Activated naive CD8-positive, alpha-beta T cell treated with anti-CD3 and anti-CD28 coated beads for 36 hours (primary cell): ENCODE measurements at places on chromosomes 7 and 10. TPM values are rescaled to one million over a fixed set of nuclear protein-coding genes. Genes with fewer than 3 reads are reported as not detected.

GRCh38 chr7:1019789-1020610 is 24.3 kb upstream of the GPR146 start:
- peaks cover 10% of the 10 kb centered on the region for H3K4me1 ChIP-seq
- no peak for DNase-seq
- peaks cover 32% of the 10 kb centered on the region for H3K36me3 ChIP-seq
- no peaks in the 10 kb centered on the region for H3K27me3 ChIP-seq
- H3K27ac ChIP-seq: no peak overlapping the region

DNA sequence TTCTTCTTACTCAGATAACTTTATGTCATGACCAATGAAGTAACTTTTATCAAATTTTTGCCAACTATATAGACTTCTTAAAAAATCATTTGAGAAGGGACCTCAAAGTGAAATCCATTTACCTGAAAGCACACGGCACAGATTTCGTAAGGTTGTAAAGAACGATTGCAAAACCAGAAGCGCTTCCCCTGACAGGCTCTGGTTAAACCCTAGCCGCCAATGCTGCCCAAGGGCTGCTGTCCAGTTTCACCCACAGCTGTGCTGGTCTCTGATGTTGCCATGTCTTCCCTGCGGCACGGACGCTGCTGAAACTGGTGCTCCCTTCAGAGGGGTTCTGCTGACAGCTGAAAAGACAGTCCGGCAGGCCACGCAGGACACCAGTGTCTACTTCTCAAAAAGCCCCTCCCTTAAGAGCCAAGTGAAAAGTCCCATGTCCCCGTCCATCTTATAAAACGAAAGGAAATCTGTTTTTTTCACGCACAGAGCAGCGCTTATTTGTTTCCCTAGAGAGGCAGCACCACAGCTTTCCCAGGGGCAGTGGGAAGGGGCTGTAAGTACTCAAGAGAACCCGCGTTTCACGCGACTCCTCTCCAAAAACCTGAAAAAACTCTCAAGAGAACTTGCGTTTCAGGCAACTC is 32.5 kb downstream of the GNA12 start:
- H3K4me3 ChIP-seq: no peak overlapping the region
- H3K27me3 ChIP-seq: no peaks in the 10 kb centered on the region
- peaks cover 9% of the 10 kb centered on the region for H3K36me3 ChIP-seq

DNA sequence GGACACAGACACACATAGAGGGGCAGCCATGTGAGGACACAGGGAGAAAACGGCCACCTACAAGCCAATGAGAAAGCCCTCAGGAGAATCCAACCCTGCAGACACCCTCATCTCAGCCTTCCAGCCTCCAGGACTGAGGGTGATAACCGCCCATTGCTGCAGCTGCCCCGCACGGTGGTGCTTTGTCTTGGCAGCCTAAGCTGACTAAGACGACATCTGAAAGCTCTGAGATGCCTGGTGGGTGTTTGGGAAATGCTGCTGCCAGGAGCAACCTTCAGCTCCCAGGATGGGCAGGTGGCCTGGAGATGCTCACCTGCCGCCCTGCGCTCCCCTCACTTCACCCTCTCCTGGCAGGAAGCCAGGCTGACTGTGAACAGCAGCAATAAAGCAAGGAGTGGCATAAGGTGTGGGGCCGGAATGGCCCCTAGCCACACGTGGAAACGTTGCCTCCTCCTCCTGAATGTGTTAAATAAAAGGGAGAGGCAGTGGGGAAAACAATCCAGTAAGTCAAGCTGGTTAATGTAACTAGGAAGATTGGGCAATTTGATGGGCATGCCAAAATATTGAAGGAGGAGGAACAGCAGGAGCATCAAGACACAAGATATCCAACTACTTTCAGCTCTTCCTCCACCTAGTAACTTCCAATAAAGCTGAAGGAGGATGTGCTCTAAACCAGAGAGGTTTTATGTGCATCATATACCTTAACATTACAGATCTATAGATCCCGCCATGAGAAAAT is 121.5 kb downstream of the TNS3 start:
- no peaks in the 10 kb centered on the region for H3K4me1 ChIP-seq
- H3K4me3 ChIP-seq: no peak overlapping the region
- H3K27ac ChIP-seq: no peak overlapping the region
- no peaks in the 10 kb centered on the region for H3K36me3 ChIP-seq
- DNase-seq: no peak

DNA sequence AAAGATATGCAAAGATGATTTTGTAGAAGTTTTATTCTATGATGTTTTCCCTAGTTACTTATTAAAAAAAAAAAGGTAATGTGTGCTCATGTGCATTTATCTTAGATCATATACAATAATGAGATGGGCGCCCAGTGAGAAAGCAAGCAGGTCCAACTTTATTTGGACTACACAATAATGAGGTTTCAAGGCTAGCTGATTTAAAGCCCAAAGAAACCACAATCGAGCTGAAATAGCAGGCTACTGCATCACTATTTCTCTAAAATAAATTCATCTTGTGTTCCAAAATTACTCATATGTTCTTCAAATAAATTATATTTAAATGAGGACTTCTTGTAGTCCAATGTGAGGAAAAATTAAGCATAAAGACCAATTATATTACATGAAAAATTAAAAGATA is 110.1 kb downstream of the JMJD1C start:
- H3K36me3 ChIP-seq: peaks cover 15% of the 10 kb centered on the region
- H3K27ac ChIP-seq: peak overlapping the region; percentile 77
- peaks cover 29% of the 10 kb centered on the region for H3K4me1 ChIP-seq
- no peaks in the 10 kb centered on the region for H3K27me3 ChIP-seq

The SLC26A5 gene
- total RNA-seq: not detected

The ARL3 gene
- total RNA-seq: 6.2 TPM

DNA sequence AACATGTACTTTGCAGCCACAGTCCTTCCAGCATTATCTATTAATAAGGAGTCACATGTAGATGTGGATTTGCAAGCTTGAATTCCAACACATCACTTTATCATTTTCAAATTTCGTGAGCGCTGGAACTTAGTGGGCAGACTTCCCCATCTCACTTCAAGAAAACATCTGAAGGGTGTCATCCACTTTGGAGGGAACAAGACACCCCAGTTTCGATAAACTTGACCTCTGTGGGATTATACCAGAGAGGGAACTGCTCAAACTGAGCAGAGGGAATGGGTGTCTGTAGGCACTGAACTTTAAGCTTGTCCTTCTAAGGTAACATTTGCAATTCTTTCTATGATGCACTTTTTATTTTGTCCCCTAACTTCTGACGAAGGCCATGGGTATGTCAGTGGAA is 27.5 kb downstream of the ADRB1 start:
- H3K27me3 ChIP-seq: no peaks in the 10 kb centered on the region
- DNase-seq: no peak
- H3K4me1 ChIP-seq: peaks cover 25% of the 10 kb centered on the region

GRCh38 chr10:34864149-34865067 is 49.3 kb upstream of the PARD3 start:
- no peak overlapping the region for H3K27ac ChIP-seq
- no peak overlapping the region for H3K4me3 ChIP-seq
- H3K27me3 ChIP-seq: peaks cover 10% of the 10 kb centered on the region
- no peak for DNase-seq
- H3K36me3 ChIP-seq: no peaks in the 10 kb centered on the region

The CPN1 gene
- total RNA-seq: not detected

DNA sequence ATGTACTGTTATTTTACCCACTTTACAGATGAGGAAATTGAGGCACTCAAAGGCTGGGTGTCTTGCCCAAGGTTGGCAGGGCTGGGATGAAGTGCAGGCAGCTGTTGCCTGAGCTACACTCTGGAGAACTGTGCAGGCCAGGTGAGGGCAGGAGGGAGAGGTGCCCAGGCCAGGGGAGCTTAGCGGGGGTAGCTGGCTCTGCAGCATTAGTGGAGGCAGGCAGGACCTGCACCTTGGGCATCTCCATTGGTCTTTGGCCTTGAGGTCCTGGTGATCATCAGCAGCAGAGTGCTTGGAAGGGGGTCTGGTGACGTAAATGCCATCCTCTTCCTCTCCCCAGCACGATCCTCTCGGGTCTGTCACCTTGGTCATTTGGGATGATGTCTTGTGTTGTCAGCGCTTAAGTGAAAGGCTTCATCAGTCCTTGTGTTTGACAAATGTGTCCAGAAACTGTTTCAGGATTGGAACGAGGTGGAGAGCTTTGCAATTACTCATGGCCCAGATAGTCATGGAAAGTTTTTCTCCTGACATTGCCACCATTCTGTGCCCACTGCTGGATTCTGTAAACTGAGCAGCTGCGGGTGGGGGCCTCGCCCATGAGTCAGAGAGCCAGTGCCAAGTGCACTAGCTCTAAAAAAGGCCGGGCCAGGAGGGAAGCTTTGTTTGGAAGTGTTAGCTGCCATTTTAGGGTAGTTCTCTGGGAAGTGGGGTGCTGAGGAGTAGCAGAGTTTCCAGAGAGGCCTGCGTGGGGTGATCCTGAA is 47.6 kb downstream of the TSPAN15 start:
- no peaks in the 10 kb centered on the region for H3K36me3 ChIP-seq
- H3K4me3 ChIP-seq: no peak overlapping the region
- H3K27me3 ChIP-seq: no peaks in the 10 kb centered on the region
- H3K4me1 ChIP-seq: no peaks in the 10 kb centered on the region
- no peak overlapping the region for H3K27ac ChIP-seq

The STAM gene
- 22.7 TPM for total RNA-seq

The ECHS1 gene
- total RNA-seq: 58.1 TPM

DNA sequence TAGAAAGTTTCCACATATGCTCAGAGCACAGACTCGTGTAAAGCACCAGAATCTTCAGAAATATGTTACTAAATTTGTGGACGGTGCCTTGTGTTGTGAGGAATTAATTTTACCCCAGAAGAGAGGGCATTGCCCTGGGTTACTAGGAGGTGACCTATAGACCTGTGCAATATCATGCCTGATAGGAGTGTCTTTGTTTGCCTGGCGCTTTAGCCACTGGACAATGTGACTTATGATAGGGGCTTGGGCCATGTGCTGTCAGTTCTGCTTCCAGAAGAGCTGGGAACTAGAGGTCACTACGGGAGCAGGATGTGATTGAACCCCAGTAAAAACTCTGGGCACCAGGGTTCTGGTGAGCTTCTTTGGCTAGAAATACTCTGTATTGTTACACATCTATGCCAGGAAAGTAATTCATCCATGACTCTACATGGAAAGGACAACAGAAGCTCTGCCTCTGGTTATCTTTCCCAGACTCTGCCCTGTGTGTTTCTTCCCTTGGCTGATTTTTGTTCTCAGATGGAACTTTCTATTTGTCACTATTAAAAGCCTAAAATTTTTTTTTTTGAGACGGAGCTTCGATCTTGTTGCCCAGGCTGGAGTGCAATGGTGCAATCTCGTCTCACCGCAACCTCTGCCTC is 75.5 kb downstream of the SIRT1 start:
- peaks cover 2% of the 10 kb centered on the region for H3K4me1 ChIP-seq
- H3K36me3 ChIP-seq: peaks cover 25% of the 10 kb centered on the region
- no peaks in the 10 kb centered on the region for H3K27me3 ChIP-seq

DNA sequence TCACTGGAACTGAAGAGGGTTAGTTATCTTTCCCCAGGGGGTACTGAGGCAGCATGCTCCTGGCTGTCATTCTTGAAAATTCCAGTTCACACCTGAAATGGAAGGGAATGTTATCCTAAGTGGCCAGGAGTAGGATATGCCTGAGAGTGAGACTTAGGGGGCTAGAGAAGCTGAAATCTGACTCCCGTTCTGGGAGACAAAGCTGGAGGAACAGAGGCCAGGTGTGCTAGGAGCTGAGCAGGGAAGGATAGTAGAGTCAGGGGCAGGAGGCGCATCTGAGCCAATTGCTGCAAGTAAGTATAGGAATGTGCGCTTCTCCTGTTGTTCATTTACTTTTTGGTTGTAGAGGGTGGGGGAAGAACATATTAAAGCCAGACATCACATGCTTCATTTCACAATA is 58.1 kb upstream of the KIAA1217 start:
- no peaks in the 10 kb centered on the region for H3K4me1 ChIP-seq
- no peak overlapping the region for H3K4me3 ChIP-seq
- H3K27me3 ChIP-seq: peaks cover 3% of the 10 kb centered on the region
- no peak overlapping the region for H3K27ac ChIP-seq
- H3K36me3 ChIP-seq: no peaks in the 10 kb centered on the region

GRCh38 chr7:22576612-22577469 is 76.9 kb upstream of the STEAP1B start:
- no peak for DNase-seq
- no peak overlapping the region for H3K27ac ChIP-seq
- H3K36me3 ChIP-seq: peaks cover 2% of the 10 kb centered on the region
- peaks cover 48% of the 10 kb centered on the region for H3K27me3 ChIP-seq
- H3K4me1 ChIP-seq: peaks cover 6% of the 10 kb centered on the region
- no peak overlapping the region for H3K4me3 ChIP-seq

- no peak for DNase-seq
- no peaks in the 10 kb centered on the region for H3K36me3 ChIP-seq
- no peak overlapping the region for H3K4me3 ChIP-seq
- H3K27me3 ChIP-seq: no peaks in the 10 kb centered on the region
- no peaks in the 10 kb centered on the region for H3K4me1 ChIP-seq
- H3K27ac ChIP-seq: no peak overlapping the region
These were observed 14.9 kb downstream of the CCL26 start for GRCh38 chr7:75756991-75757676.

DNA sequence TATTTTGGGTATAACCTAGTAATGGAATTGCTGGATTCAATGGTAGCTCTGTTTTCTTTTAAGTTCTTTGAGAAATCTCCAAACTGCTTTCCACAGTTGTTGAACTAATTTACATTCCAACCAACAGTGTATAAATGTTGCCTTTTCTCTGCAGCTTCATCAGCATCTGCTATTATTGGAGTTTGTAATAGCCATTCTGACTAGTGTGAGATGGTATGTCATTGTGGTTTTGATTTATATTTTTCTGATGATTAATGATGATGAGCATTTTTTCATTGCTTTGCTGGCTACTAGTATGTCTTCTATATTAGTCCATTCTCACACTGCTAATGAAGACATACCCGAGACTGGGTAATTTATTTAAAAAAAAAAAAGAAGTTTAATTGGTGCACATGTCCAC is 248.6 kb upstream of the MAGI2 start:
- no peak overlapping the region for H3K27ac ChIP-seq
- no peaks in the 10 kb centered on the region for H3K27me3 ChIP-seq
- no peaks in the 10 kb centered on the region for H3K4me1 ChIP-seq
- DNase-seq: no peak

The C1QL3 gene
- 0.16 TPM for total RNA-seq

- H3K36me3 ChIP-seq: no peaks in the 10 kb centered on the region
- no peak overlapping the region for H3K27ac ChIP-seq
- H3K4me3 ChIP-seq: no peak overlapping the region
- H3K27me3 ChIP-seq: peaks cover 6% of the 10 kb centered on the region
- no peak for DNase-seq
- H3K4me1 ChIP-seq: no peaks in the 10 kb centered on the region
These were observed 61.1 kb downstream of the GNAT3 start for GRCh38 chr7:80450621-80451308.

The GLI3 gene
- total RNA-seq: not detected

DNA sequence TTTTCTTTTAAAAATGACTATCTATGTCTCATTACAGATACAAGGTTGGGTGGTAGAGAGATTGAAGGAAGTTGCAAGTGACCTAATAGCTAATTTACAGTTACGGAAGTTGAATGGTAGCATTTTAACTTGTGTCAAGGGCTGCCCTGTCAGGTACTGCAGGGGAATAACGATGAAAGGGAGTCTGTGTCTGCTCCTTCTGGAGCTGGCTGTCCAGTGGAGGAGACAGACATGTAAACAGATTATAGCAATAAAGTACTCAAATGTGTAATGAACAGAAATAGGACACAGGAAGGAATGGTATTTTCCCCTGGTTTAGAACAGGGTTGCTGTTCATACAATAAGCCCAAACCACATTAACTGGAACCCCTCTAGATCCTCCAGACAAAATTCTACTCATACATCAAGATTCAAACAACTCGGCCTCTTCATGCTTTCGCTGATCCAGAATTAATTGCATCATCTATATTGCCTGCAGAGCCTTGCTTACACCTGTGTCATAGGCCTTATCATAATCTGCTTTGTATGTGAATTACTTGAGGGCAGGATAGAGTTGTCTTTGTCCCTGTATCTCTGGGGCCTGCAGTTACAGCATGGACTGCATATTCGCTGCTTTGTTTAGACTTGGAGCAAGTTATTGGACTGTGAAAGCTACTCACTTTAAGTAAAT is 42.8 kb downstream of the AUTS2 start:
- H3K27ac ChIP-seq: no peak overlapping the region
- no peaks in the 10 kb centered on the region for H3K36me3 ChIP-seq
- peaks cover 6% of the 10 kb centered on the region for H3K27me3 ChIP-seq
- no peak overlapping the region for H3K4me3 ChIP-seq
